ENCODE measurements at places on chromosomes 11 and 22.

DNA sequence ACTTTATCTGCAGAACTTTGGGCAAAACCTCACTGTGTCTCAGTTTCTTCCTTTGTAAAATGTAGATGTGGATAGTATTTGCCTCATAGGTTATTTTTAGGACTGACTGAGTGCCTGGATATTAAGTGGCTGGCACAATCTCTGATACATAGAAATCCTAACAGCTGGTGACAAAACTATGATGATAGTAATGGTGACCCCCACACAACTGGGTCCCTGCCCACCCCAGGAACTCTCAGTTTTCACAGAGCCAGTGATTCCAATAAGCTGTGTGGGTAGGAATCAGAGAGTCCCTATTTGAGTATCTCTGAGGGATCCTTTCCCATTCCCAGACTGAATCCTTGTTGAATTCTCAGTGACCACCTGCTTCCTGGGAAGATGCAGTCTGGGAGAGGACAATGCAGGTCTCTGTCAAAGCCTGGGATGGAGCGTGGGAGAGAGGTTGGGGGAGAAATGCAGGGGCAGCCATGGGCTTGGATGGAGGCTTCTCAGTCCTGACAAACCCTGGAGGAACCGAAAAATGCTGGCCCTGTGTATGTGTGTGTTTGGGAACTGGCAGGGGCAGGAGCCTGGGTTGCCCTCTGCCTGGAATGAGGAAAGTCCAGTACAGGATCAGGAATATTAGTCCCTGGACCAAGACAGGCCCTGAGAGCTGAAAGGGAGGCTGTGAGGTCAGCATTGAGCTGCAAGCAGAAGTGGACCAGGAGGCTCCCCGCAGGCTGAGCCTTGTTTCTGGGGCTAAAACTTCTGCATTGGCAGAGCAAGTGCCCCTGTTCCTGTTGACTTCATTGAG, 6.1 kb upstream of the P2RY6 start:
- DNase-seq, result no peak

DNA sequence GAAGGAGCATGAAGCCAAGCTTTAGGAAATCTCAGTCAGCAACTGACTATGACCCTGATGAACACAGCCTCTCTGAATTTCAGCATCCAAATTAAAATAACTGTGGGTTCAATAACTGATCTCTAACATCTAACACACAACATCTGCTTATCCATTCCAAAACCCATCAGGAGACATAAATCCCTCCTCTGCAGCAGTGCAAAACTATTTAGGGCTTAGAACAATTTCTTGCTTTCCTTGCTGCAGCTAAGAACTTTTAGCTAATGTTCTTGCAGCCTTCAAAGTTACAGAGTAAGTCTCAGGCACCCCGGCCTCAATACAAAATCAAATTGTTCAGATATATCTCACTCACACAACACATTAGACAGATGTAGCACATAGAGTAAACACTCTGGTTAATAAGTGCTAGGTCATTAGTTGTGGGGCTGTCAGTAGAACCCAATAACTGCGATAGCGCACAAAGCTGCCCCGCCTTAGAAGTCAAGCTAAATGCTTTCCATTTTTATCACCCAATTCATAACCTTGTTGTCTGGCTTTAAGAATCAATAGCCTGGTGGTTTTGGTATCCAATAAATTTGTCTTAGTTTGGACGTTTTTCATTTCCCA, 139.6 kb downstream of the LARGE1 start:
- no peak for DNase-seq

- DNase-seq, result no peak
Observed at GRCh38 chr11:123303924-123304323, 108.9 kb upstream of the CLMP start.

DNA sequence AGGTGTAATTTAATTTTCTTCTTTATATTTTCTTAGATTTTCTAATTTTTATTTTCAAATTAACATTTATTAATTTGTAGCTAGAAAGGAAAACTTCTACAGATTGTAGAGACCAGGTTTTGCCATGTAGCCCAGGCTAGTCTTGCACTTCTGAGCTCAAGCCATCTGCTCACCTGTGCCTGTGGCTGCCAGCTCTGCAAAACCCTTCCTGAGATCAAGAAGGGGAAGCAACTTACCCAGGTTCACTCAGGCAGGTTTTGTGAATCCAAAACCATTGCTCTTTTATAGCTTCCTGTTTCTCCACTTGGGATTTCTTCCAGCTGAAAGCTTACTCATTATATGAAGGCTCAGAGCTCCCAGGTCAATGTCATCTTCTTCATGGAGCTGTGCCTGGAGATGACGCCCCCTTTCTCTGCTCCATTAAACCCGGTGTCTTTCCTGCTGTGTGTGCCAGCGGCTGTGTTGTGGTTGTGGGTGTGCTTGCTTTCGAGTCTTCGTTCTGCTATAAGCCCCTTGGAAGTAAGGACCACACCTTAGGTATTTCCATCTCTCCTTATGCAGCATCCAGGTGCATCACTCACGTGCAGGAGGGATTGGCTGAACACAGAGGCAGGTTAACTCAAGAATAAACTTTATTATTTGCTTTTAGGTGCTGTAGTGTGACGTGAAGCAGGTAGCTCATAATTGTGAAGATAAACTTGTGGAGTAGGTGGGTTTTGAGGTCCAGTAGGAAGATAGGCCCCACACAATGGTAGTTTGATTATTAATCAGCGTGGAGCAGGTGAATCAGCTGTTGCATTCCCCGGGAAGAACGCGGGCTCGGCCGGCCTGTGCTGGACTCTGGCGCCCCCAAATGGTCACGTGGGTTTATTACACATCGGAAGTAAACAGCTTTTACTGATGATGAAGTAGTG, 42.2 kb upstream of the INCENP start:
- peak; percentile 87 for DNase-seq

GRCh38 chr11:103923451-103923931, 112.9 kb upstream of the DDI1 start:
- DNase-seq, result no peak

DNA sequence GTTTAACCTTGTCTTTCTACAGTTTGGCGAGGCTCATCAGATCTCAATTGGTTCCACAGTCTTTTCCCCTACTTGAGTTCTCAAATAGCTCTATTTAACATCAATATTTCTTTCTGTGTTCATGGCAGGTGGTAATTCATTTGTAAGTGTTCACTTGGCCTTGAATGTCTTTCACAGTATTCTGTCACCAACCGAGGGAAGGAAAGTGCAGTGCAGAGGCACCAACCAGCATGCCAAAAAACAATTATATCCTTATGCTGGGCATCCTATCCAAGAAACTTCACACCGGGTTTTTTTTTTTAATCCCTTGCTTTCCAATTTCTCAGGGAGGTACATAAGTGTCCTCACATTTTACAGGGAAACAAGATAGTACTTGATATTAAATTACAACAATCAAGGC, 55.0 kb upstream of the ZC3H12C start:
- DNase-seq, result no peak

GRCh38 chr11:12410006-12410728, 32.8 kb downstream of the PARVA start:
- peak; percentile 42 for DNase-seq

DNA sequence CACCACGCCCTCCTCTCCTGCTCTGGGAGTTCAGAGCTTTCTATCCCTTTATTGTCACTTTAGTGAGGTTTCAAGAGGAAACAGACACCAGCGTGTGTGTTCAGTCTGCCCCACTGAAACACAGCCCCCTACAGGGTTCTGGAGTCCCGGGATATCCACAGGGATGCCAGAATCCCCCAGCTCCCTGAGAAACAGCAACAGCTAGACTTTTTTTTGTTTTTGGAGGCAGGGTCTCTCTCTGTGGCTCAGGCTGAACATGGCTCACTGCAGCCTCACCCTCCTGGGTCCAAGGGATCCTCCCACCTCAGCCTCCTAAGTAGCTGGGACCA, 10.4 kb downstream of the SULT4A1 start:
- no peak for DNase-seq

- no peak for DNase-seq
Observed at GRCh38 chr22:48049116-48049515, 1286.7 kb downstream of the TBC1D22A start.

- no peak for DNase-seq
Observed at GRCh38 chr11:45906965-45907611, at the start of gene FREY1. Gene FREY1 (minus strand): TSS chr11:45907271. CDS start chr11:45907245, 26 bp downstream.

- DNase-seq, result no peak
Observed at GRCh38 chr22:27720860-27721259, 80.7 kb downstream of the MN1 start.

GRCh38 chr11:132131047-132131446, 760.6 kb downstream of the NTM start:
- no peak for DNase-seq

GRCh38 chr11:108694846-108695245, 30.0 kb downstream of the DDX10 start:
- DNase-seq, result no peak

DNA sequence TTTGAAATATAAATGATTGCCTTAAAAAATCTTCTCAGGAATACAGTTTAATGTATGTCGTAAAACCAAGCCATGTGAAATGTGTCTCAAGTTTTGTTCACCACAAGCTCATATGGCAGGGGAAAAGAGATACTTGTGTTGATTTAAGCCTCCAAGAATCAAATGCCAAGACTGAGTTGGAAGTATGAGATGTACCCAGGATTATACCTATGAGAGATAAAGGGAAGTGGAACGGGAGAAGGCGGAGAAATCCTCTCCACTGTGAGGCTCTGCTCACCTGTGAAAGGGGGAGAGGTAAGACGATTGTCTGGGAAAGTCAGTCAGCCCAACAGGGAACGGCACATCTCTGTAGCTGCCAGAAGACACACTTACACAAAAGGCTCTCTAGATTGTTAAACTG, 124.8 kb downstream of the TRPC6 start:
- no peak for DNase-seq

DNA sequence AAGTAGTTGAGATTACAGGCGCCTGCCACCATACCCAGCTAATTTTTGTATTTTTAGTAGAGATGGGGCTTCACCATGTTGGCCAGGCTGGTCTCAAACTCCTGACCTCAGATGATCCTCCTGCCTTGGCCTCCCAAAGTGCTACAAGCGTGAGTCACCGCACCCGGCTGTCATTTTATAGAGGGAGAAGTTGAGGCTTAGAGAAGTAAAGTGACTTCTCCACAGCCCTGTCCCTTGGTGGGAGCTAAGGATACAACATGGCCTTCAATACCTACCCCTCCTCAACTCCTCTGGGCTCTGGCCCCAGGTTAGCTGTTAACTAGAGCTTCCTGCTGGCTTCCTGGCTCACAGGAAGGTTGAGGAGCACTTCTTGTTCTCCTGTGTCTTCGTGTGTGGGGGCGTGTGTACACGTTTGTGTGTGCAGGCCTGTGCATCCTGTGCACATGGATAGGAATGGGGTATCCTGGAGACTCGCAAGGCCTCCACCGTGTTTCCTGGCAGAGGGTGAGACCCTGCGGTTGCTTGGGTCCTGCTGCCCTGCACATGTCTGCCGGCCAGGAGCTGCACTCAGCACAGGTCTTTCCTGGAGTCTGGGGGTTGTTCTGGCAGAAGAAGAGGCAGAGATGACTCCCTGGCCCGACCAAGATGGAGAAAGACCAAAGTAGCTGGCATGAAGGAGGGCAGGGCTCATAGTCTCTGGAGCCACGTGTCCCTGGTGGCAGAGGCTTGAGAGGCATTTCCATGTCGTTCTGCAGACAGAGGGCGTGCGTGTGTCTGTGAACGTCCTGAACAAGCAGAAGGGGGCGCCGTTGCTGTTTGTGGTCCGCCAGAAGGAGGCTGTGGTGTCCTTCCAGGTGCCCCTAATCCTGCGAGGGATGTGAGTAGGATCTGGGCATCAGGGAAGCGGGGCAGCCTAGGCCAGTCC, 2.4 kb downstream of the SIDT2 start:
- peak; percentile 81 for DNase-seq

GRCh38 chr11:73950869-73951710, at the start of gene DNAJB13:
Gene DNAJB13 (plus strand): TSS chr11:73951026. CDS start chr11:73951070, 44 bp downstream.
- no peak for DNase-seq

GRCh38 chr11:109968299-109968698, 124.9 kb upstream of the ZC3H12C start:
- no peak for DNase-seq

DNA sequence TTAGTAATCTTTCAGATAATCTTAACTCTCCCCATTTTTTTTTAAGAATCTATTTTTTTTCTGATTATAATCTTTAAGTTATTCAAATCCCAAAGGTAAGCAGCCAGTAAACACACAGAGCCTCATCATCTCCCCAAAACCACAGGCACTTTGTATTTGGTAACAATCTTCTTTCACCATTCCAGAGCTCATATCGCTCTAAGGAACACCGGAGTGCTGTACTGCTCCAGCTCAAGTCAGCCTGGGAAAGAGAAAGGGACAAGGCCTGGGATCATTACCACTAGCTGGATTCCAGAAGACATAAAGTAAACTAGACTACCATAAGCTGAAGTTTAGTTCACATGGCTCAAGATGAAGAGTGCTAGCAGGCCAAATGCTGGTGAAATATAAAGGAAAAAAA, 73.0 kb upstream of the APOA1 start:
- DNase-seq, result no peak

DNA sequence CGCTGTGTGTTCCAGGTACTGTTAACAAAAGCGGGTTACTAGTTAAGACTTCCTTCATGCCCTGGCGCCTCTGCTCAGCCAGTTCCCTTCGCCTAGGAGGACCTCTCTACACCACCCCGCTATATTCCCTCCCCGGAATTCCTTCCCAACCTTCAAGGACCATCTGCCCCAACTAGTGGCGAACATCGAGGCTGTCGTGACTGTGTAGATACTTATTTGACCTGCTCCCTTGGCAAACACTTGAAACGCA, 450 bp upstream of the BCL2L13 start:
- DNase-seq, result no peak

- DNase-seq, result peak; percentile 77
Observed at GRCh38 chr22:29907753-29908515, 25.0 kb downstream of the MTMR3 start.

- DNase-seq, result no peak
Observed at GRCh38 chr11:58506935-58507334, 970 bp downstream of the OR5B21 start.

DNA sequence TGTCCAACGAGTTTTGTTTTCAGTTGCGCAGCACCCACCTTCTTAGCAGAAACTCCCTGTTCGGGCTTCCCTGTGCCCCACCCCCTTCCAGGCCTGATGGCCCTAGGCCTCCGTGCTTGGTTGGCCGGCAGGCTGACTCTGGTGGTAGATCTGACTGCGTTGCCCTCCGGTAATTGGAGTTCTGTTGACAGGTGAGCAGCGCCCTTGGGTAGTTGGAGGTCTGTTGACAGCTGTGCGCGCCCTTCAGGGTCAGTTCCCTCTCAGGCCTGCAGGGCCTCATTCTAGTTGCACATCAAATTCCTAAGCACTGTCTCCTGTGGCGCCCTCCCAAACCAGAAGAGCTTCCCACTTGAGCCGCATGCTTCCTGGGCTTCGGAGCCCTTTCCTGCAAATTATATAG, 776 bp downstream of the DGCR6 start:
- no peak for DNase-seq

DNA sequence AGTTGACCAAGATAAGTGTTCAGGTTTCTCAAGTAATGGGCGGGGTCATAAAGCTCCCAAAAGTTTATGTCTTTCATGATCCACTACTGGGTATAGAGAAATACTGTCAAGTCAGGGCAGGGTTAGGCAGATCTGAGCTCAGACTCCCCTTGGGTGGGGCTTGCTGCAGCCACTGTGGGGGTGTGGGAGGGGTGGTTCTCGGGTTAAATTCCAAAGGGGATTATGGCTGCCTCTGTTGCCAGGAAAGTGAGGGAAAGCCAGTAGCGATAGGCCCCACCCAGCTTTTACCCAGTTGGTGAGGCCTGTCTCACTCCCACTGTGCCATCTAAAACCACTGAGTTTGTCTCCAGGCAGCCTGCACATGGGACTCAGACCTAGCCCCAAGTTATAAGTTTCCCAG, 37.8 kb downstream of the DLG2 start:
- DNase-seq, result no peak

- DNase-seq, result no peak
Observed at GRCh38 chr22:40803321-40803720, 15.8 kb downstream of the SLC25A17 start.

- no peak for DNase-seq
Observed at GRCh38 chr11:44071157-44071556, 5.1 kb downstream of the ACCS start.
